ENCODE measurements at places on chromosomes 1 and 21.

DNA sequence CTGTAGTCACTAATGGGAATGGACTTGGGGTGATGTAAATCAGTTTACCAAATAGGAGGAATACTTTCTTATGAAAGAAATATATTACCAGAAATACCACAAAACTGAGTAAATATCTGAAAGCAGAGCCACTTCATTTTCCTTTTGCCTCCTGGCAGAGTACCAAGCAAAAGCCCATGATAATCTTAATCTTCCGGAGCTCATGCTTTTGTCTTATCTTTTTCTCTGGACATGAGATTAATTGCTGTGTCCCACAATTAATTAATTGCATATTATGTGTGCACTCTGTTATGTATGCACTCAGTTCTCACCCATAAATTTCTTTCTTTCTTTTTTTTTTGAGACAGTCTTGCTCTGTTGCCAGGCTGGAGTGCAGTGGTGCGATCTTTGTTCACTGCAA lies 94.1 kb upstream of the PDE4B start:
- no peak for DNase-seq

- no peak for DNase-seq
These were observed 77.0 kb upstream of the MARK1 start for GRCh38 chr1:220450927-220451326.

DNA sequence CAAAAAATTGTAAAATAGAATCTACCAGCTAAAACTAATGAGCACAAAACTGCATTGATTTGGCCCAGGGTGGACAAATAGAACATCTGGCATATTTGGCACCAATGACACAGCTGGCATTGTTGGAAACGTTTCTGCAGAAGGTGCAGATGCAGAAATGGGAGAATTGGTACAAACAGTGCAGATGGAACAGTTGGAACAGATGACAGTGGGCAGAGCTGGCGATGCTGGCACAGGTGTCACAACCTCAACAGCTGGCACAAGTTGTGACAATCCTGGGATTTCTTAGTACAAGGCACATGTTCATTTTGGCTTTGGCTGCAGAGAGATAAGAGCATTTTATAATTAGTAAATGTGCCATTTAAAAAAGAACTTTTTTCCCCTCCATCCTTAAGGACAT lies 91.1 kb upstream of the ZBTB18 start:
- no peak for DNase-seq

DNA sequence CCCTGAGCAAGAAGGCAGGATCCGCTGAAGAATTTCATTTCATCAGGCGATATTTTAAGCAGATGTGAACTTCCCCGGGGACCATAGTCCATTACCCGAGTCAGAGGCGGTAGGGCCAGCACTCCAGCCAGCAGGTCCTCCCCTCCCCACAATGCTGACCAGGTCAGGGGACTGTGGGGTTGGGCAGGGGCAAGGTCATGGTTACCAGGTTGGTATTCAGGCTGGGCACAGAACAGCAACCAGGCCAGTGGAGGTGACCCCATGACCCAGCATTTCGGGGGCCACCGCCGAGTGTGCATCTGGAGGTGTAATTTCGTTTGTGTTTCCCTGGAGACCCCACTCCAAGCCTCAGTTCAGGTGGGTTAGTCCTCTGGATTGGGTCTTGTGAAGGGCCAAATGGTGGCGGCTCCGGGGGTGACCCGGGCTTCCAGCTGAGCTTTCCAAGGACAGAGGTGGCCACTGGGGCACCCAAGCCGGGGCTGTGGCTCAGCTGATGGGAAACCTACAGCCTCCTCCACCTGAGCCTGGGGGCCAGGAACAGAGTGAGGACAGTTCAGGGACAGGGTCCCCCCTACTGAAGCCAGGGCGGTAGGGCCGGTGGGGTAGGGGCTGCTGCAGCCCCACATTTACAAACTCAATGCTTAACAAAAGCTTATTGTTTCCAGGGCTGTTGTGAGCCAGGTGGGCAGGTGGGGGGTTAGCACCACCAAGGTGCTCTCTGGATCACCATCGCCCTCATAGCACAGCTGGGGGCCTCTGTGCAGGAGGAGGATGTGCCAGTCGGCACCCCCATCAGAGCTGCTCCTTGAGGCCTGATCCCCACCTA lies 2.8 kb downstream of the PRDM16 start:
- DNase-seq: no peak

GRCh38 chr1:219573960-219574359 lies 38.9 kb downstream of the ZC3H11B start:
- DNase-seq: no peak

GRCh38 chr1:113219828-113220227 lies 146.8 kb downstream of the LRIG2 start:
- no peak for DNase-seq

DNA sequence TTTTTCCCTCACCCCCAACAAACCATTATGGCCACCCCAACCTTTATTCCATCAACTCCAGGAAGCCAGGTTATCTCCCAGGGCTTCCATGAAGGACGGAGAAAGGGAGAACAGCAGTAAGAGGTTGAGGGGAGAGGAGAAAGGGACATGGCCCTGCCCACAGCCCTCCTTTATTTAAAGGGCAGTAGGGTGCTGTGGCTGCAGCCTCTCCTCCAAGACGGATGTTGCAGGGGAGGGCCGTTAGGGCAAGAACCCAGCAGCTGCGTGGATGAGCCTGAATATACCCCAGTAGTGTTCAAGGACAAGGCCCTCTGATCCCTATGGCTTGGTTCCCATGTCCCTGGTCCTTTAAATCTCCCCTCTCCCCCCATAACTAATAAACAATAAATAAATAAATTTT lies 5.9 kb downstream of the RXFP4 start:
- no peak for DNase-seq

GRCh38 chr1:83815330-83815729 lies 183.6 kb downstream of the TTLL7 start:
- no peak for DNase-seq

- DNase-seq: no peak
These were observed 44.9 kb upstream of the TSPAN2 start for GRCh38 chr1:115134231-115134630.

- DNase-seq: no peak
These were observed 110.8 kb downstream of the BEND5 start for GRCh38 chr1:48665708-48666407.

DNA sequence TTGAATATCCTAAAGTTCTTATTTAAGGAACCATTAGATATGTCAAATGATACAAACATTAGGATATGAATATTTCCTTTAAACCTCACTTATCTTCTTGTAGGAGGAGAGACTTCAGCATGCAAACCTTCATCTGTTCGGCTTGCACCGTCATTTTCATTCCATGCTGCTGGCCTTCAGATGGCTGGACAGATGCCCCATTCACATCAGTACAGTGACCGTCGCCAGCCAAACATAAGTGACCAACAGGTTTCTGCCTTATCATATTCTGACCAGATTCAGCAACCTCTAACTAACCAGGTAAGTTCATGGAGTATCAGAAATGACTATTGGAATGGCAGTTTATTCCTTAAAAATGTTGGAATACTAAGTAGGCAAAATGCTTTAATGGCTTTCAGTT lies 106.0 kb downstream of the DYRK1A start:
- DNase-seq: no peak

DNA sequence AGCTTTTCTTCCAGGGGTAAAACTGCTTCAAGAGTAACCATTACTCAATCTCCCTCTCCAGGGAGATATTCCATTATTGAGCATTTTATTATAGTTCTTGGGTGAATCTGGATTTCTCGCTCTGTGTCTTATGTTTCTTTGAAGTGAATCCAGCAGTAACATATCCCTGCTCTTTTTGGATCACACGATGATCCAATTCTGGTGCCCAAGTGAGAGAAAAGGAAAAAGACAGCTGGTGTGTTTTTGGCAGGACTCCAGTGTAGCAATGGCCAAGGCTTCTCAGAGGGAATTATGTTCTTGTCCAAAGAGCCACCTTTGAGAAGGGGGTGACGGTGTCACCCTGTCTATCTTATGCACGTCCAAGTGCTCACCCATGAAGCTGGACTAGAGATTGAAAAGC lies 140.3 kb upstream of the ERRFI1 start:
- DNase-seq: no peak
